GM23248 (cell line): ENCODE measurements at places on chromosomes 7 and 10. TPM values are rescaled to one million over a fixed set of nuclear protein-coding genes. Genes with fewer than 3 reads are reported as not detected.
A peak's percentile ranks its signal among the peaks of the same experiment; 100 is the strongest.

DNA sequence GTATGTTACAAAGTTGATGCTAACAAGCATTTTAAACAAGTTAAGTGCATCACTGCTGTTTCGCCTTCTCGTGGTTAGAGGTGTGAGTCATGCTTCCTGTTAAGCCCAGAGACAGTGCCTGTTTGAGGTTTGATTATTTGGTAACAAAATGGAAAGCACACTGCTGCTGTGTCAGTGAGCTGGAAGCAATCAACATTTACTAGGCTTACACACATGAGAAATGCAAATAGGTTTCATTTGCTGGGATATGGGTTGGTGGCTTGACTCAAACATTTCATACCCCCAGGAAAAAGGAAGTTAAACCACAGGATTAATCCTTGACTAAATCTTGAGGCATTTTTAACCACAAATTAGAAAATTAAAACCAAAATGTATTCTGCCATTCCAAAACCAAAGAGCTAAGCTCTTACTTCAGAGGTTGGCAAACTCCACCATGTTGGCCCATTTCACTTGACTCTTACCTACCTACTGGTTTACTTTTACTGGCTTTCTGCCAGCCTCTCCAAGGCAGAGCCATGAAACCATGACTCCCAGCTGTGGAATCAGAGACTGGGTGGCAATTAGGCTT lies 139.2 kb downstream of the ETV1 start:
- peak overlapping the region; percentile 37; the same call in 1 of the 2 replicates for H3K4me3 ChIP-seq
- H3K36me3 ChIP-seq = no peaks in the 10 kb centered on the region

DNA sequence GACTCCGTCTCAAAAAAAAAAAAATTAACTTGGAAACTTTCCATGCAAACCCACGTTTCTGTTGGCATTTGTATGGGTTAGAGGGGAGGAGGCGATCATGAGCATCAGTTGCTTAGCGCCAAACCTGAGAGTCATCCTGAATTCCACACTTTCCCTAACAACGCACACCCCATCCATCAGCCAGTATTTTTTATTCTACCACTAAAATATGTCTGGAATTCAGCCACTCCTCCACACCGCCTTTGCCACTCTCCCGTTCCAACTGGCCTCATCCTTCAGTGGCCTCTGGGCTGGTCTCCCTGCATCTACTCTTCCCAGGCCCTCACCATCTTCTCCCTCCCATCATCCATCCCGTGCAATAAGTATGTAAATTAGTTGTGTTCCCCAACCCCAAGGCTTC lies 4.7 kb upstream of the LMBR1 start:
- H3K4me3 ChIP-seq = no peak overlapping the region

- no peaks in the 10 kb centered on the region for H3K27me3 ChIP-seq
- H3K4me3 ChIP-seq = no peak overlapping the region
These were observed 120.9 kb downstream of the TWIST1 start for GRCh38 chr7:18996583-18996982.

- H3K4me3 ChIP-seq = no peak overlapping the region
- H3K27ac ChIP-seq = no peak overlapping the region
- DNase-seq = no peak
- H3K4me1 ChIP-seq = peaks cover 8% of the 10 kb centered on the region; the same call in 1 of the 2 replicates
These were observed 8.0 kb downstream of the CCDC186 start for GRCh38 chr10:114166043-114166442.

- DNase-seq = peak; percentile 40
- no peaks in the 10 kb centered on the region for H3K36me3 ChIP-seq
- no peak overlapping the region for H3K27ac ChIP-seq
- no peaks in the 10 kb centered on the region for H3K27me3 ChIP-seq
These were observed 39.6 kb upstream of the CACNB2 start for GRCh38 chr10:18100669-18101068.

DNA sequence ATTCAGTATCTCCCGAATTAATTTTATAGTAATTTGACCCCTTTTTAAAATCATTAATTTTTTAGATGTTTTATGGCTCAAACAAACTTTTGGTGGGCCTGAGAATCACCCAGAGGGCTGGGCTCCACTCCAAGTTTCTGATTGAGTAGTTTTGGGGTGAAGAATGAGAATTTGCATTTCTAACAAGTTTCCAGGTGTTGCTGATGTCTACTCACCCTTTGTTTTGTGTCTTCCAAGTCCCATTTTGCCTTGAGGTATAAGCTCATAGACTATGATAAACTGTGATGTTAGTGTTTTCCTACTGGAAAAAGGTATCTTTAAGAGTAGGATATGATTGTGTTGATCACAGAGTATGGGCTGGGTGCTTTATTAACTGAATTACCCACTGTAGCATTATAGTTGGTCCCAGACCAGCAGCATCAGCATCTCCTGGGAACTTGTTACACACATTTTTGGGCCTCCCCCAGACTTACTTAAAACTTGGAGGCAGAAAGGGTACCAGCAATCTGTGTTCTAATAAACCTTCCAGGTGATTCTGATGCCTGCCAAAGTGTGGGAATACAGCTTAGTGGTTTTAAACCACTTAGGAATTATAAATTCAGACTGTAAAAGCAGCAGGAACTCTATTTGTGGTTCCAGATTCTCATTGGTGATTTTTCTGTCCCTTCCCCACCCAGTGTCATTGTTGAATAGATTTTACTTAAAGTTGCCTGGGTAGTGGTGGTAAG lies 19.1 kb downstream of the ZNRF2 start:
- DNase-seq = no peak
- no peaks in the 10 kb centered on the region for H3K27me3 ChIP-seq
- no peaks in the 10 kb centered on the region for H3K4me1 ChIP-seq

DNA sequence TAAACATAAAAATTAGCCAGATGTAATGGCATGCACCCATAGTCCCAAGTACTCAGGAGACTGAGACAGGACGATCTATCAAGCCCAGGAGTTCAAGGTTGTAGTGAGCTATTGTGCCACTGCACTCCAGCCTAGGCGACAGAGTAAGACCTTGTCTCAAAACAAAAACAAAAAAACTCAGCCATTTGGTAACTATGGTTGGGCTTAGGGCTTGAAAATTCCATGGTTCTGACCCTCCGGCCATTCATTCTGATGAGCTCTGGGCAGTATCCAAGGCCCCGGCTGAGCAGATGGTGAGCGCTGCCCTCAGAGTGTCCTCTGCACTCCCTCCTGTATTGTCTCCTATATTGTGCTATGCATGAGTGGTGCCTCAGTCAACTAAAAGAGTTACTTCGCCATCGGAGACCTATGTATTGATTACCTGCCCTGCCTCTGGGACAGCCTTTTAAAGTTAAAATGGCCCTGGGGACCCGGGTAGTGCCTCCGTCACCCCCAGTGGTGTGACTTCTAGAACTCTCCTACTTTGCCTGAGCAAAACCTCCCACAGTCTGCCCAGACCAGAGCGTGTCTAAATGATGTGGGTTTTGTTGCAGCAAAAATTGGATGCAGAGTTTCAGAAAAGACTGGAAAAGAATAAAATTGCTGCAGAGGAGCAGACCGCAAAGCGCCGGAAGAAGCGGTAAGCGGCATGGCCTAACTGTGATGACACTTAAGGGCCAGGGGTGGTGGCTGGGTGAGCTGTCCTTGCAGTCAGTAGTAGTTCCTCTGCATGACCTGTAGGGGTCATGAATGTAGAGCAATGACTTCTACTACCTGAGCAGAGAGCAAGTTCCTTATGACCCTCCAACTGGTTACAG lies 8.1 kb downstream of the PRKRIP1 start:
- H3K4me3 ChIP-seq = no peak overlapping the region
- DNase-seq = peak; percentile 71
- H3K27me3 ChIP-seq = no peaks in the 10 kb centered on the region
- H3K4me1 ChIP-seq = no peaks in the 10 kb centered on the region

- H3K27ac ChIP-seq = no peak overlapping the region
- no peaks in the 10 kb centered on the region for H3K36me3 ChIP-seq
- no peaks in the 10 kb centered on the region for H3K4me1 ChIP-seq
- no peak overlapping the region for H3K4me3 ChIP-seq
- H3K27me3 ChIP-seq = no peaks in the 10 kb centered on the region
These were observed 23.7 kb downstream of the GPR26 start for GRCh38 chr10:123689880-123690279.

GRCh38 chr10:24885551-24886289 lies 66.7 kb downstream of the PRTFDC1 start:
- H3K27me3 ChIP-seq = no peaks in the 10 kb centered on the region
- H3K4me3 ChIP-seq = no peak overlapping the region
- no peak overlapping the region for H3K27ac ChIP-seq

- peak; percentile 14 for DNase-seq
- H3K27ac ChIP-seq = no peak overlapping the region
- H3K36me3 ChIP-seq = no peaks in the 10 kb centered on the region
- H3K4me3 ChIP-seq = no peak overlapping the region
These were observed 4.9 kb downstream of the ACADSB start for GRCh38 chr10:123013456-123014419.

DNA sequence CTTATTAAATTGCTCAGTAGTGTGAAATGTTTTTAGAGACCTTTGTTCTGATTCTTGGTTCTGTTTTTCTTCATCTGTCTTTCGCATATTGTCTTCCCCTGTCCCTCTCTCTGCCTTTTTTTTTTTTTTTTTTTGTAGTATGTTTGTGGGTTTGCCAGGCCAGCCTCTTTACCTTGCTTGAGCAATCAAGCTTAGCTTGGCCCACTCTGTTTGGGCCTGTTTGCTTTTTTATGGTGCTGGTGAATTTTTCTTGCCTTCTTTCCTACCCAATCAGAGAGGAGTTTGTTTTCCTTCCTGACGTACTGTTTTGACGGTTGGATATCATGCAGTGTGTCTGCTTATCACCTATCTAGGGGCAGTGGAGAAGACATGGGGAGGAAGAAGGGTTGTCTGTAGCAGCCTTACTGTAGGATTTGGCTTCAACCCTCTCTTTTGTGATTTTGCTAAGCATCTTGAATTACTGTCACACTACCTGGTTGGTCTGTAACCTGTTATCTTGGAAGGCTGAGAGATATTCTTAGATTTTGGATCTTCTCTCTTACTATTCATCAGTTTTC lies 64.0 kb downstream of the BBS9 start:
- no peaks in the 10 kb centered on the region for H3K36me3 ChIP-seq
- DNase-seq = no peak
- no peak overlapping the region for H3K27ac ChIP-seq
- H3K4me1 ChIP-seq = peaks cover 18% of the 10 kb centered on the region
- H3K27me3 ChIP-seq = no peaks in the 10 kb centered on the region

DNA sequence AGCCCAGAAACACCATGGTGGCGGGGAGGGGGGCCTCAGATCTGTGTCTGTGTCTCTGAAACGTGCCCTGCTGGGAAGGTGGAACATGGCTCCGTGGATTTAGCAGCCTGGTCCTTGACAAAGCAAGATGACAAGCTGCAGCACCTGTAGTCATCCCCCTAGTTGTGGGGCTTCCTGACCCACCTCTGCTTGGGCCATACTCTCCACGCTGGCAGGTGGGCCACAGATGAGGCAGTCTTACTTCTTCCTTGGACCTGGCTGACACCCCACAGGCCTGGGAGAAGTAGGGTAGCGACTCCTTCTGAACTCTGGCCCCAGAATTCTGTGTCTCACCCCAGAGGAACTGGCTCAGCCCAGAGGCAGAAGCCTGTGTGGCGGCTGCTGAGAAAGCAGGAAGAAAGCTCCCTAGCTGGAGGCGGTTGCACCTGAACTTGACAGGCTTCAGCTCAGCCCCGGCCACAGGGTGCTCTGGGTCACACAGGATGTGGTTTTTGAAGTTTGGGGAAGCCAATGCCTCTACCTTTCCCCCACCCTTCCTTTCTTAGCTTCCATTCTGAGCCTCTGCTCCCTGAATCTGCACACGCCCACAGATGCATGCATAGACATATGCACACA lies 113.9 kb downstream of the ABLIM1 start:
- no peak overlapping the region for H3K27ac ChIP-seq
- H3K4me3 ChIP-seq = no peak overlapping the region
- no peaks in the 10 kb centered on the region; the same call in 1 of the 2 replicates for H3K27me3 ChIP-seq
- no peaks in the 10 kb centered on the region for H3K36me3 ChIP-seq

DNA sequence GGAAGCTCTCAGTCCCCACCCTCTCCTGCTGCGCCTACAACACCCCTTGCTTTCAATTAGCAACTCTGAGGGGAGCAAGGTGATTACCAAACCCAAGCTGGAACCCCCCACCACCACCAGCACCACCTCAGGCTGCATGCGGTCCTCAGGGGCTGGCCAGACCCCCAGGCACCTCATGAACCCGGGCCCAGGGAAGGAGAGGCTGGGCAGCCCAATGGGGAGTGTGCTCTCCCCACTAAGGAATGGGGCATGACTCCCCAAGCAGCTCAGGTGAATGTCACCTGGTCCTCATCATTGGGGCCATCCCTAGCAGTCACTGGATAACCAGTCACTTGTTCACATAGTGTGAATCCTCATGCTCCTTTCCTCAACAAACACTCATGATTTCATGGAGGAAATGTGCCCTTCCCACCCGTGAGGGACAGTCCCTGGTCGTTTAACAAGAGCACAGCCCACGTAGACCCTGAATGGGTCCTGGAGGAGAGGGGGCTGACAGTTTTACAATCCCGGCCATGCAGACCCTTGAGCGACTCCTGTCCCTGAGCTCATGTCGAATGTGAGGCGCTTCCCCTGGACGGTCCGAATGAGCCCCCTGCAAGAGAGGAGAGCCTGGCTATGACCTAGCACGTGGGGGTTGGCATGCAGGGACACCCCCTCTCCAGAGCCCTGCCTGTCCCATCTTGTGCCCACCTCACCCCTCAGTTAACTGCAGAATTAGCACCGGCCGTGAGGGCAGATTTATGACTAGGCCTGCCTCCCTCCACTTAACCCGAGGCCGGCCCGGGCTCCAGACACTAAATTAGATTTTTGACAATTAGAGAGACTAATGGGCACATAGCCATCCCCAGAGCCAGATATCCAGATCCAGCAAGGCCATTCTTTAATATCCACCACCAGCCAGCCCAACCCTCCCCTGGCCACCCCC lies 29.1 kb downstream of the POLL start:
- H3K4me1 ChIP-seq = no peaks in the 10 kb centered on the region; the same call in 1 of the 2 replicates
- no peak overlapping the region for H3K27ac ChIP-seq
- no peak overlapping the region for H3K4me3 ChIP-seq
- H3K27me3 ChIP-seq = no peaks in the 10 kb centered on the region
- no peak for DNase-seq
- no peaks in the 10 kb centered on the region for H3K36me3 ChIP-seq

- peak within 1 kb of the TSS; percentile 91 for H3K4me3 ChIP-seq
- DNase-seq = peak; percentile 99
- H3K36me3 ChIP-seq = peaks cover 27% of the 10 kb centered on the region
These were observed at the start of gene ZNF37A for GRCh38 chr10:38094158-38094926. ZNF37A (plus strand) TSS chr10:38094337; CDS start chr10:38096618, 2,281 bp downstream.

- no peaks in the 10 kb centered on the region for H3K27me3 ChIP-seq
- no peaks in the 10 kb centered on the region for H3K4me1 ChIP-seq
- no peak for DNase-seq
- H3K27ac ChIP-seq = no peak overlapping the region
- no peak overlapping the region for H3K4me3 ChIP-seq
These were observed 19.6 kb downstream of the SEMA3E start for GRCh38 chr7:83629117-83629880.

Gene CHST15
- 0.11 and 0.25 TPM in 2 replicates for total RNA-seq

Gene NUTM2B
- 0.76 TPM in 1 of 2 replicates, not detected in the other for total RNA-seq

Gene ASAH2B
- 3.7 and 7.8 TPM in 2 replicates for total RNA-seq

Gene LIPK
- total RNA-seq = not detected in 2 replicates

Gene SDK1
- total RNA-seq = not detected in 2 replicates

Gene EIF4H
- total RNA-seq = 261 and 305 TPM in 2 replicates

Gene COL28A1
- not detected in 2 replicates for total RNA-seq

Gene CDNF
- 0.32 and 1.0 TPM in 2 replicates for total RNA-seq

Gene UCN3
- not detected in 2 replicates for total RNA-seq

Gene PRKAR1B
- 8.6 and 10.2 TPM in 2 replicates for total RNA-seq

Gene PAX4
- not detected in 2 replicates for total RNA-seq
